ENCODE measurements at places on chromosomes 4 and X.

DNA sequence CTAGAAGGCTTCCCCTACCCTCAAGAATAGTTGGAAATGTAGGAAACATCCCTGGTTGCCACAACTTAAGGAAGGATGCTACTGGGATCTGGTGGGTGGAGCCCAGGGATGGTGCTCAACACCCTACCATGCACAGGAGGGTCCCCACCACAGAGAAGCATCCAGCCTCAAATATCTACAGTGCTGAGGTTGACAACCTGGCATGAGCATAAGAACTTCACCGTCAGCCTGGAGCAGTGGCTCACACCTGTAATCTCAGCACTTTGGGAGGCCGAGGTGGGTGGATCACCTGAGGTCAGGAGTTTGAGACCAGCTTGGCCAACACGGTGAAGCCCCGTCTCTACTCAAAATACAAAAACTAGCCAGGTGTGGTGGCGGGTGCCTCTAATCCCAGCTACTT lies 24.0 kb upstream of the ASMTL start:
- no peak for DNase-seq

GRCh38 chr4:77745792-77746191 lies 73.4 kb downstream of the CNOT6L start:
- DNase-seq: no peak

DNA sequence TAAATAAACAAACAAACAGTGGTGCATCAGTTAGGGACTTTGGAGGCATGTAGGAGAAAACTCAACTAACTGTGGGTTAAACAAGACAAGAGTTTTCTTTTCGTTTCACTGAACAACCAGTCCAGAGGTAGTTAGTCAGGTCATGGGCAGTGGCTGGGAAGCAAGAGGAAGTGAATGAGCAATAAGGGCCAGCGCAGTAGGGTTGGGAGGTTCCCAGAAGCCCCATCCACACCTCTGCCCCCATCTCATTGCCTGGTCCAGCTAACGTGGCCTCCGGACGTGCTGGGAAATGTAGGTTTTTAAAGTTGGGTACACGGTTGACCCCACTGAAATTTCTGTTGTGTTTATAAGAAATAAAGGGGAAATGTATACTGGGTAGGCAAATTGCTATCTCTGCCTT lies 8.7 kb downstream of the GLOD5 start:
- no peak for DNase-seq

DNA sequence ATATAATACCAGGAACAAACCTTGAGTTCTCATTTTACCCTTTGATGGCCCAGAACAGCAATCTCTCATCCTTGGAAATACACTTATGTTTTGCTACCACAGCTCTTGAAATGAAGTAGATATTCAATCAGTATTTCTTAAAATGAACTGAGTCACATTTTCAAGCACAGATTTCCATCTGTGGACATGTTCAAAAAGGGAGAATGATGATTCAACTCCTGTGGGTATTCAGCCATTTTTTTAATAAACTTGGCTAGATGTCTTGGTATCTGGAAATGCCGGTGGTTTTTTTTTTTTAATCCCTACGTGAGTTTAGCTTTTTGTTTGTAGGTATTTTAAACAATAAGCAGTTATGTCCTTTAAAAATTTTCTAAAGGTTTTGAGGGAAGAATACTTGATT lies 64.2 kb upstream of the TRPC5OS start:
- DNase-seq: no peak

DNA sequence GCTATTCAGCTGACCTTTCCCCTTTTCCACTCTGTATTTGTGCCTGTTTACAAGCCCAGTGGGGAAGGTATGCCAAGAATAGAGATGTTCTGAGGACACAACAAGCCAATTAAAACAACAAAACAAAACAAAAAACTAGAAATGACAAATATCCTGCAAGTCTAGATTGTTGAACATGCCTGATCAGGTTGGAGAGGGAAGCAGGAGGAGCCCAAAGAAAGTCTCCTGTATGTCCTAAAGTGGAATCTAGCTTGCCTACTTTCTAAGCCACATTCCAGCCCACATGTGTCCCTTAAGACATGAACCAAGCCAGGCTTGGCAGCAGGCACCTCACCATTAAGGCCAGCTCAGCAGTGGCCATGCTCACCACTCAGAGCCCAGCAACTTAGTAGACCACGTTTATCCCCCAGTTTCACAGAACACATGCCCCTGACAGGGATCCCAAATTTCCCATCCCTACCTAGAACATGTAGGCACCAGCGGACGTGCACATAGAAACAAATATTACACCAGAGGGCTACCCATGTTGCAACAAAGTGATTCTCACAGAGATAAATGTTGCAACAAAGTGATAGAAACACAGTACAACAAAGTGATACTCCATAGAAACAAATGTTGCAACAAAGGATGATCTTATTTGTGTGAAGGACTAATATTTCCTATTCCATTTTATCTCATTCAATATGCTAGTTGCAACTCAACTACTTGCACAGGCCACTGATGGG lies 48.3 kb downstream of the CD99L2 start:
- peak; percentile 78 for DNase-seq

- no peak for DNase-seq
These were observed 88.4 kb upstream of the GUCY1A1 start for GRCh38 chr4:155578219-155578618.

- DNase-seq: no peak
These were observed 262.7 kb downstream of the PDHA2 start for GRCh38 chr4:96102541-96103026.

GRCh38 chrX:68693481-68694434 lies 46.3 kb downstream of the STARD8 start:
- DNase-seq: no peak

DNA sequence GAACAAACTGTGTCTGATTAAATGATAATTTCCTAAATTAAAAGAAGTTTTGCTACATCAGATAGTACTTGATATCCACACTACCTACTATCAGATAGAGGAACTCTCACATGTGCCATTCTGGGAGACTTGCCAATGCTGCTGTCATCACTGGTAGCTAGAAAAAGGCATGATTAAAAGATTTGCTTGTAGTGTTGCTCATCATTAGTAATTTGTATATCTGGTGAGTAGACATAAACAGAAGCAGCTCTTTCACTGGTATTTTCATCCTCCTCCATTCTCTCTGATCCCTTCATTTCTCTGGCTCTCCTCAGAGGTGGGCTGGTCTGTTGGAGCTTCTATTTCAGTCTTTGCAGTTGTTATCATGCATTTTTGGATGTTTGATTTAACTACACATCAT lies 56.0 kb downstream of the SPRY1 start:
- DNase-seq: peak; percentile 87

- DNase-seq: no peak
These were observed 77.0 kb upstream of the STX18 start for GRCh38 chr4:4618847-4619246.

- DNase-seq: no peak
These were observed at the start of gene RPA4 for GRCh38 chrX:96883608-96884007. Gene RPA4 (plus strand): TSS chrX:96883908. CDS start chrX:96884311, 403 bp downstream.

DNA sequence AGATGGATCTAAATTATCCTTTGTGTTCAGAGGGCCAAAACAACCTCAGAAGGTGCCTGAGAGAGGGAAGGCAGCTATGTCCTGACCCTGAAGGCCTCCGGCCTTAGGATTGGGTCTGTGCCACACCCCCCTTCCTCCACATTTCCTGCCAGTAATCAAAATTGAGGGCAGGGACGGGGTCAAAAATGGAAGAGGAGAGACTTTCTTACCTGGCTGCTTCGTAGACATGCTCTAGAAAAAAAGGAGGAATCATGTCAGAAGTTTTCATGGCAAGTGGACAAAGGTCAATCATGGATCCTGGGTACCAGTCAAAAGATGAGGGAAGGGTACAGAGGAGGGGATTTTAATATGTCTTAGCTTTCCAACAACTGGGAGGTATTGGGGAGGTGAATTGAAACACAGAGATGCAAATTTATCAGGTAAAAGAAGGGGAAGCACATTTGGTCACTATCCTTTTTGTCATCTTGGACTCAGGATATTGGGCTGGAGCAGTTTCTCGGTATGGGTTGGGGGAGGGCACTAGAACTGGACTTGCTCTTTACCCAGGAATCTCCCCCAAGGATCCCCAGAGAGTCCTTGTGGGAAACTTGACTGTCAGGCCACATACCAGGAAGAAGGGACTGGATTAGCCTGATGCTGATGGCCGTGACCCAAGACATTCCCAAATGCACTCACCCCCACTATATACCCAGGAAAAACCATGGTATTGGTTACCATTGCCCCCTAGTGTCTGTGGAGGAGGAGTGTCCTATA lies 17.1 kb downstream of the VSIG4 start:
- peak; percentile 55 for DNase-seq

DNA sequence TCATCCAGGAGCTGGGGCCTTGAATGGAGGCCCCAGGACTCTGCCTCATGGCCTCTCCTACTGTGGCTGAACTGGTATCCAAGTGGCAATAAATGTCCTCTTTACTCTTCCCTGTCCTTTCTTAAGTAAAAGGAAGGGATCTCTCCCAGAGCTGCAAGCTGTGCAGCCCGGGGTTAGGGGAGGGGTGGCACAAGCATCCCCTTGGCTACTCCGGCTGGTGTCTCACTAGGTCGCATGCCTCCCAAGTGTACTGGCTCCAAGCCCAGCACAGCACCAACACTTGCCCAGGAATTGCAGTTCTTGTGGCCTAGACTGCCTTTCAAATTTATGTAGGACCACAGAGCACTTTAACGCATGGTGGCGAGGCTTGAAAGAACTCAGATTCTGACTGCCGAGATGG lies 44.7 kb upstream of the MED14 start:
- no peak for DNase-seq

- no peak for DNase-seq
These were observed 51.6 kb downstream of the NFKB1 start for GRCh38 chr4:102552781-102553180.

GRCh38 chrX:19642241-19643109 lies 127.2 kb upstream of the MAP3K15 start:
- no peak for DNase-seq

DNA sequence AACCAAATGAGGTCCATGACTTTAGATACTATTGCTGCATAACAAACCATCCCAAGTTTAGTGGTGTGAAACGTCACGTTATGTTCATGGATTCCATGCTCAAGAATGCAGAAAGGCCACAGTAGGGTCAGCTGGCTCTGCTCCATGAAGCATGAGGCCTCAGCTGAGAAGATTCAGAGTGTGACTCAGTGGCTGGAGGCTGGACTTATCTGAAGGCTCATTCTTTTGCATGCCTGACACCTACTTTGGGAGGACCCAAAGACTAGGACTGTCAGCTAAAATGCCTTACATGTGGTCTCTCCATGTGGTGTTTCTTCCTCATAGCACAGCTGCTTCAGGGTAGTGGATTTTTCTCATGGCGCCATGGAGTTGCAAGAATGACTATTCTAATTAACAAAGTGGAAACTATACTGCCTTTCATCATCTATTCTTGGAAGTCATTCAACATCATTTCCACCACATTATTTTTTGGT lies 11.5 kb upstream of the CCDC149 start:
- no peak for DNase-seq

DNA sequence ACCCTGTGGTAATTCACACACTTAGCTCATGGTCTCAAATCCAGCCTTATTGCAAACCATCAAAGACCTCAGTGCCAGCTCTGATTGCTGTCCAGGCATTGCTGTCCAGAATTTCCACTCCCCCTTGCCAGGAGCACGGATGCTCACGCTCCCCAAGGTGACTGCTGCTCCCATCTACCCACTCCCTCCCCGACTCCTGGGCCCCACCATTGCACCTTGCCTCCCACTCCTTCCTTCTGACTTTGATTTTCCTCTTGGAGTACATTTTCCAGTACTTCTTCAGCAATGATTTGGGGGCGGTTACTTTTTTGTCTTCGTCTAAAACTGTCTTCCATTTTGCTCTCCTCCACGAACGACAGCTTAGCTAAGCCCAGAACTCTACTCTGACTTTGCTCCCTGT lies 11.5 kb downstream of the ZFYVE28 start:
- no peak for DNase-seq

DNA sequence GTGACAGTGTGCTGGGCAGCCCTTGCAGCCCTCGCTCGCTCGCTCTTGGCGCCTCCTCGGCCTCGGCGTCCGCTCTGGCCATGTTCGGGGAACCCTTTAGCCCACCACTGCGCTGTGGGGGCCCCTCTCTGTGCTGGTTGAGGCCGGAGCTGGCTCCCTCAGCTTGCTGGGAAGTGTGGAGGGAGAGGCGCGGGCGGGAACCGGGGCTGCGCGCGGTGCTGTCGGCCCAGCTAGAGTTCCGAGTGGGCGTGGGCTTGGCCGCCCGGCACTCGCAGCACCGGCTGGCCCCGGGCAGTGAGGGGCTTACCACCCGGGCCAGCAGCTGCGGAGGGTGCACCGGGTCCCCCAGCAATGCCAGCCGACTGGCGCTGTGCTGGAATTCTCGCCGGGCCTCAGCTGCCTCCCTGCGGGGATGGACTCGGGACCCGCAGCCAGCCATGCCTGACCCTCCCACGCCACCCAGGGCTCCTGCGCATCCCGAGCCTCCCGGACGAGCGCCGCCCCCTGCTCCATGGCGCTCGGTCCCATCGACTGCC lies 770.1 kb upstream of the GALNTL6 start:
- DNase-seq: no peak

DNA sequence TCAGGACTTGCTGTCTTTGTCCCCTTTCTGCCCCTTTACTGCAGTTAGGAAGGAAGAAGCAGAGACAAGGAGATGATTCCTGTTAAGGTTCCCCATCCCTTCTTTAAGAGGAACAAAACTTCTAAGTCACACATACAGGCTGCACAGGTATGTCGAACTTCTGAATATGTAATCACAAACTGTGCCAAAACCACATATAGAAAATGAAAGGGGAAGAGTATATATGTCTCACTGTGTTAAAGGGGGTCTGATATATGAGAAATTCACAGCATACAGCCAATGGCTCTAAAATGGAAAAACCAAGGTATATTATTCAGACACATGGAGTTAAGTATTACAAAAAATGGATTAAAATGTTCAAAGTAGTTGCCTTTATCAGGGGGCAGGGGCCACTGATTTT lies 11.7 kb downstream of the CFAP97 start:
- no peak for DNase-seq

DNA sequence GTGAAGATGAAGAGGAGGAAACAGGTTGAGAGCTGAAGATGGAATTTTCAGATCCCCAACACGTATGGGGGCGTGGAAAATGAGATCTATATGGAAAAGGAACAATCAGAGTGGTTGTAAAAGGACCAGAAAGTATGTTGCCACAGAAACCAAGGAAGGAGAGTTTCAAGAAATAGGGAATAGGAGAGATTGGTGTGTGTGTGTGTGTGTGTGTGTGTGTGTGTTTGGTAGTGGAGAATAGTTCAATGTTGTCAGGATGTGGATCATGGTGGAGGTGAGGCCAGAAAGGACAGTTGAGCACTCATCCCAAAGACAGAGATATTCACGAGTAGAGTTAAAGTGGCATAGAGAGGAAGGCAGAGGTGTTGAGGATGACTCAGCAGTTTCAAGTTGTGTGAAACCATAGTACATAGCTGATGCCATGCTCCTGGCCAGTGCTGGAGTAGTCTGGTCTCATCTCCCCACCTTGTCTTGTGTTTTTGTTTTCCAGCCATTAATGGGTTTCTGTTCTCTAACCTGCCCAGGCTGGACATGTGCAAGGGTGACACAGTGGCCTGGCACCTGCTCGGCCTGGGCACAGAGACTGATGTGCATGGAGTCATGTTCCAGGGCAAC lies 36.1 kb downstream of the HEPH start:
- no peak for DNase-seq

GRCh38 chr4:82430964-82431745 lies 765 bp downstream of the ENOPH1 start:
- DNase-seq: no peak
